Stimulated activated CD8-positive, alpha-beta memory T cell treated with anti-CD3 and anti-CD28 coated beads, Interleukin-4, amount 100 ng/mL, for 1 hour (primary cell): ENCODE measurements at places on chromosomes 5 and 9.

DNA sequence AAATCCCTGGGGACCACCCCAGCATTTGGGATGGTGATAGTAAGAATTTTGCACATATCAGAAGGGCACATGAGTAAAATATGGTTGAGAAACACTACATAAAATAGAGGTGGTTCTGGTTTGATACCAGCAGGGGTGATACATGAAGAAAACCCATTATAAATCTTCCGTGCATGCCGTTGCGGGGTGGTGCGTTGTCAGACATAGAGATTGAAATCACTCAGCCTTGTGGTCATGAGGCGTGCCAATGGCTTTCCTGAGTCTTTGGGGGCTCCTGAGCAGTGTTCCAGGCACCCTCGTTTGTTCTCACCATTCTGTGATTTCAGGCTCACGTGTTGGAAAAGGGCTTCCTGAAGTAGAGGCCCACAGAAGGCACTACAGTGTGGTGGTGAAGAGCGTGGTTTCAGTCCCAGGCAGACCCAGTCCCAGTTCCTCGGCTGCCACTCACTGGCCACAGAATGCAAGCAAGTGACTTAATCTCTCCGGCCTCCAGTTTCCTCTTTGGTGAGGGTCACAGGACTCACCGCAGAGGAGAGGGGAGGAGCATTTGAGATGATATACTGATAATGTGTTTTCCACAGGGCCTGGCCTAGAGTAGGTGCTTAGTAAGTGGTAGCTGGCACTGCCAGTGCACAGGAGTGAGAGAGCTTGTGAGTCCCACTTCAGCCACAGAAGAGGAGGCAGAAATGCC, 20.5 kb upstream of the GLRX start:
- no peak for DNase-seq

- no peak for DNase-seq
Measured at GRCh38 chr9:90099262-90099963, 494.6 kb downstream of the GADD45G start.

- no peak for DNase-seq
Measured at GRCh38 chr9:36831381-36832161, 202.5 kb downstream of the PAX5 start.

GRCh38 chr5:176643491-176644219, 3.6 kb upstream of the TSPAN17 start:
- no peak for DNase-seq
